ENCODE measurements at places on chromosomes 11 and 22.

DNA sequence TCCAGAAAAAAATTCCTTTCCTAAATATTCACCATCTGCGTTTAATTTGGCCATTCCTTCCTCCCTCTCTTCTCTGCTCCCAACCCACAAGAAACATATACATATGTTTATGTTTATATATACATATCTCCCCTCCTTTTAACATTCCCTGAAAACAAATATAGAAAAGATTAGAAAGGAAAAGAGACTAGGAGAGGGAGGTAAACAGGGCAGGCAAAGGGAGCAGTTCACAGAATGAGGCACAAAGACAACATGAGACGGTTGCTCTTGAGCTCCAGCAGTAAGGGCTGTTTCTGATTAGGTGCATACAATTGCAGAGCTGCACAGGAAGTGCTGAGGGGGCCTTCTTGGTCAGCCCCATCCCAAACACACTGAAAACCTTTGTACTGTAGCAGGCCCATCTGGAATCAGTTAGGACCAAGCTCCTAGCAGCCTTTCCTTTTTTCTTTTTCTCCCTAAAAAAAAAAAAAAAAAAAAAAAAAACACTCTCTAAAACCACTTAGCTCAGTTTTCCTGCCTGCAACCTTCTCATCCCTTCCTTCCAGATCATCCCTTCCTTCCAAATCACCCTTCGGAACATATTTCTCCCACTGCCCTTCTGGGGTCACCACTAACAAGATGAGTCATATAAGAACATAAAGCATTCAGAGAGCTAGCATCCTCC is 57.0 kb downstream of the RBFOX2 start:
- DNase-seq: no peak

- DNase-seq: no peak
Measured at GRCh38 chr11:93518081-93518480, 25.1 kb downstream of the SMCO4 start.

DNA sequence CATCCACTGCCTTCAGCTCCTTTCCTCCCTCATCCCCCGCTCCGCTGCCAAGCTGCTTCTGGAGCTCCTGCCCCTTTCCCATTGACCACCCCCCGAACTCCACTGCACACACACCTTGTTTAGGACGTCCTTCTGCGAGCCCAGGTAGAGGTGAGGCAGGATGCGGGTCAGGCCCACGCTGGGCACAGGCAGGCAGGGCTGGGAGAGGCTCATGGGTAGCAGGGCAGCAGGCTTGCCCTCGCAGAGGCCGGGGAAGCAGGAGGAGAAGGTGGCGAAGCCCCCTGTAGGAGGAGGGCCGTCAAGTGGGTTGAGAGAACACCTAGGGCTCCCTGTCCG is 13.3 kb downstream of the DUSP8 start:
- no peak for DNase-seq

GRCh38 chr22:24133187-24133965 is 47.9 kb upstream of the SUSD2 start:
- peak; percentile 22 for DNase-seq

GRCh38 chr11:93567401-93567895 is 24.3 kb upstream of the SMCO4 start:
- DNase-seq: no peak

- no peak for DNase-seq
Measured at GRCh38 chr11:64800303-64801157, 2.5 kb downstream of the MAP4K2 start.

DNA sequence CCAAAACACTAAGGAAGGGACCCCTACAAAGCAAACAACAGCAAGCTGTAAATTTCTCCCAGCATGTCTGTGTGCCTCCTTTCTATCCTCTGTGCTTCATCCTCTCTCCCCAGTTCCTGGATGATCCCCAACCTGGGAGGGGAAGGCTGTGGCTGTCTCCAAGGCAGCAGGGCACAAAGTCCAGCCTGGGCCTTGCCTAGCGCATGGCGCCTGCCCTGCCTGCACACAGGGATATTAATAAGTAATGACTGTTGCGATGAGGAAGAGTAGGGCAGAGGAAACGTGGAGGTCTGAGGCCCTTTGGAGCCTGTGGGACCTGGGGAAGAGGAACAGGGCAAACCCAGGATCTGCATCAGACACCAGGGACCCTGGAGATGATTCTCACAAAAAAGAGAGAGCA is 2.0 kb downstream of the USH1C start:
- DNase-seq: no peak

GRCh38 chr11:122275508-122275907 is 159.5 kb upstream of the BLID start:
- DNase-seq: no peak

- no peak for DNase-seq
Measured at GRCh38 chr11:79054636-79055035, 386.2 kb downstream of the TENM4 start.

- DNase-seq: no peak
Measured at GRCh38 chr22:31828739-31829138, 74.9 kb downstream of the DEPDC5 start.

- DNase-seq: no peak
Measured at GRCh38 chr11:5737670-5738392, 1.6 kb downstream of the OR56B1 start.

DNA sequence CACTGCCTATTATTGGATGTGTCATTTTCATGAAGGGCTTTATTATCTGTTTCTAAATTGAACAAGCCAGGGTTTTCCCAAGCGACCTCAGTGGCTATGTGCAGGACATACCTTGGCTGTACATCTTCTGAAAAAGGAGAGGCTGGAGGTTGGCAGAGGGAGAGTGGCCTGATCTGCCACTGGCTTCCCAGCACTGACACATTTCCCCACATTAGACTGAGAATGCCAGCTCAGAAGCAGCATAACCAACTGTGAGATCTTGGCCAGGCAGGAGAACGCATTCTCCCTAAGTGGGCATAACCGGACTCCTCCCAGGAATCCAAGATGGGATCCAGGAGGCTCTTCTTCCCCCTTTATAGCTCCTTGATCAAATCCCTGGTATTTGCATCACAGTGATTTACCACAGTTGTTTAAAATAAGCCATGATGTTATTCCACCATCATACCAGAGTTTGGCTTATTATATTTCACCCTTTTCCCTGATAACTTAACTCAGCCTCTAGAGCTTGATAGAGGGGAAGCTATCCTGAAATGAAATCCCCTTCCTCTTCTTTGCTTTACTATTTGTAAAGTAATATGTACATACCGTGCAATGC is 33.8 kb downstream of the AMOTL1 start:
- DNase-seq: no peak

DNA sequence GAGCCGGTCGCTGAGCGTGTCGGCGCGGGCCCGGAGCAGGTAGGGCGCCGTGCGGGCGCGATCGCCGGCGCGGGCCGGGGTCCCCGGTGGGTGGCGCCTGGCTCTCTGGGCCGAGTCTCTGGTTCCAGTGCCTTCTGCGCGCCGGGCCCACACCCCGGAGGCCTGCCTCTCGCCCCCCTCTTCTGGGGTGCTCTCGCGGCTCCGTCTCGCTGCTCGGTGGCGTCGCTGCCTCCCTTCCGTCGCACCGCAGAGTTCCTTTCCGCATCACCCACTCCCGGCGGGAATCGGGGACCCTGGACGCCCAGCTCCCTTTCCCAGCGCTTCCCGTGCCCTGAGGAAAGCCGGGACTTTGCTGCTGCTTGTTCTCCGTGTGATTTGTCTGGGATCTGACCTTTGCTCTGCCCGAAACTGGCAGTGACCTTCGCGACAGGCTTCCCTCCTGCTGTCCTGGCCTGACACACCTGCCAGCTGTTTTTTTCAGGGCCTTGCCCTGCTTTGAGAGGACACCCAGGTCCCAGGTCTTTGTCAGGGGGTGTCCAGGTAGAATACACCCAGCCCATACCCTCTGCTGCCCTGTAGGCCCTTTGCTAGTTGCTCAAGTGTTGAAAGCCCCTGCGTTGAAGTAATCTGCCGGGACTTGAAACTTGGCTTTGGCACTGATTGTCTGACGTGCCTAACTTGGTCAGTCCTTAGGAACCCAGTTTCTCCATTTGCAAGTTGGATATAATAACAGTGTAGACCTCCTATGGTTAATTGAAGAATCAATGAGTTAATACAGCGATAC is 711 bp downstream of the FDX1 start:
- no peak for DNase-seq
